ENCODE measurements at places on chromosomes 5 and 9.

GRCh38 chr5:100755435-100755834 is 147.6 kb downstream of the ST8SIA4 start:
- DNase-seq = no peak

- DNase-seq = peak; percentile 19
Measured at GRCh38 chr5:157473383-157474320, 13.6 kb downstream of the NIPAL4 start.

- DNase-seq = no peak
Measured at GRCh38 chr5:142428036-142428772, 103.4 kb upstream of the SPRY4 start.

DNA sequence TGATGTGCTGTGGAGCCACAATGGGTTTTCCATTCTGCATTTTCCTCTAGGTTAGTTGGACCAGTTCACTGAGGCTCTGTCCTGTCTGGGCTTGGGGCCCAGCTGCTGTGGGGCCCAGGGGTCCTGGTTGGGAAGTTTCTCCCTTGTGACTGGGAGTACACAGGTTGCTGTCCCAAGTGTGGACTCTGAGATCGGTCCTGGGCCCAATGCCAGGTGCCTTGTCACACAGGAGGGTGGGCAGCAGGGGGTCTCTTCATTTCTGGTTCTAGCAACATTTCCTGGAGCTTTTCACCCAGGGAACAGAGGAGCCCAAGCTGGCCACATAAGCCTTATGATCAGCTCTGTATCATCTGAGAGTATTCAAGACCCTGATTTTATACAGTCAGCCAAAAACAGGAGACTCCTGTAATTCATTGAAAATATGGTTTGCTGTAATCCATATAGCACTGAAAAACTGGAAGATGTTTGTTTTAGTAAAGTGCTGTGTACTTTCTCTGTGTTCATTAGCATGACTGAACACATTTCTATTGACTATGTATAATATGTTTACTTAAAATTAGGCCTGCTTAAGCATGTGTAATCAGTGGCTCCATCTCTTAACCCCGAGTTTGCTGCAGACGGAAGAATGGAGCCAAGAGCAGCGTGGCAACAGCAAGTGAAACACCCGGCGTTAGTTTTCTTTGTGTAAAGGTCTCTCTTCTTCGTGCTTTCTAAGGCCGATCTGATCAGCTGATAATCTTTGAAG is 62.5 kb downstream of the MVB12B start:
- DNase-seq = no peak

- DNase-seq = no peak
Measured at GRCh38 chr5:147436596-147436995, 73.3 kb downstream of the DPYSL3 start.

- no peak for DNase-seq
Measured at GRCh38 chr5:9324348-9325077, 221.4 kb downstream of the SEMA5A start.

DNA sequence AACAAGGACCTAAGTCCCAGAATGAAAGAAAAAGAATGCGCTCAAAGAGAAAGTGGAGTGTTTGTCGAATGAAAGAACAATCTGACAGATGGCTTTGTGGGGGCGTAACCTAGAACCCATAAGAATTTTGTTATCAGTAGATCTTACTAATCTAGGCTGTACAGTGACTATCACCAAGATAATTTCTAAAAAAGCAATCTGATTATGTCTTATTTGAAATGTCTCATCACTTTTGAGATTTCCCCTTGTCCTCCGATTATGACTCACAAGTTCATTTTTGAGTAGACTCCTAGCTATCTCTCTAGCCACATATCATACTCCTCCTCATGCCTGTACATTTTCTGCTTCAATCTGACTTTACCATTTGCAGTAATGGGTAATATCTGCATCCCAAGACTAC is 135.6 kb upstream of the SMARCA2 start:
- no peak for DNase-seq

DNA sequence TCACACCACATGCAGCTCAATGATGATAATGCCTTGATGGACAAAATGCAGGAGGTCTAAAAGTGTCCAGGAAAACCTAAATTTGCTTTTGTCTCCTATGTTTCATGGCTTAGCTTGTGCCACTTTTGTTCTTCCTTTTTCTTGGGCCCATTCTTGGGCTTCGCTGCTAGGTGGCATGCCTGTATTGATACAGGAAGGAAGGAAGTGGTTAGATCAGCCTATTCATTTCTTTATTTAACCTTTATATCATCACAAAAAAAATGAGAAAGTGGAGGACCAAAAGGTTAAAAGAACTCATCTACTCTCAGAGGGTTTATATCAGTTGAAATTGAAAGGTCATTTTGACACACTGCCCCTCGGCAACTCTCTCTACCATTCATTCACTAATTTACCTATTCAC is 260.2 kb downstream of the ARHGAP26 start:
- no peak for DNase-seq

DNA sequence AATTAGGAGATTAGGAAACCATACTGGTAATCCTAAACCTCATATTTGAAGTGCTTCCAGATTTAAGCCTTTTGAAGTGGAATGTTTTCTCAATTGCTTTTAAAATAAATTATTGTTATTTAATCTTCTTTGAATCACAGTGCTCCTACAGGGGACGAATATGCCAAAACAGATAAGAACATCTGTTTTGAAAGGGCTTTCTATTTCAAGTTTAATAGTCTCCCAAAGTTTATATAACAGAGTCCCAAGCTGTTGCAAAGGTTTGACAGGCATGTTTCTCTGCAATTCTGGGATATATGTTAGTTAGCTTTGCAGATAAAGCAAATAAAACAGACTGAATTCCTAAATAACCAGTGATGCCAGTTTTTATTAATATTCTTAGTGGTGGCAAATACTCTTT is 803.7 kb downstream of the TLE4 start:
- DNase-seq = no peak

DNA sequence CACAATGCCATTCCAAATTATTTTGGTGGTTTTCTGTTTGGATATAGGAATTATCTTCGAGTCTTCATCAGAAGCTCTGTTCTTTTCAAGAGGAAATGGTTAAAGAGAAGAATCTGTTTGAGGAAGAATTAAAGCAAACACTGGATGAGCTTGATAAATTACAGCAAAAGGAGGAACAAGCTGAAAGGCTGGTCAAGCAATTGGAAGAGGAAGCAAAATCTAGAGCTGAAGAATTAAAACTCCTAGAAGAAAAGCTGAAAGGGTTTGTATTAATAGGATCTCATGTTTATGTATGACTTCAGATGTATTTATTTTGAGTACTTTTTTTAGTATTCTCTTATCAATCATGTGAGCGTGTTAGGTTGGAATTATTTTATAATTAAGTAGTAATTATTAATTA is 15.0 kb downstream of the HMMR start:
- DNase-seq = no peak

All from BJ (cell line).